Renal pelvis (tissue), 12 donors: ENCODE measurements at places on chromosomes 2 and 18. TPM values are rescaled to one million over a fixed set of nuclear protein-coding genes. Genes with fewer than 3 reads are reported as not detected.

- DNase-seq, result no peak
Observed at GRCh38 chr2:190327867-190328572, 8.4 kb upstream of the HIBCH start.

- no peak for DNase-seq
Observed at GRCh38 chr2:241946306-241947003, 76.9 kb downstream of the RTP5 start.

Gene PRSS56
- polyA plus RNA-seq, result not detected

Gene PRKRA
- 83.7 TPM for polyA plus RNA-seq
